ENCODE measurements at places on chromosomes 12 and 14. TPM values are rescaled to one million over a fixed set of nuclear protein-coding genes. Genes with fewer than 3 reads are reported as not detected.

DNA sequence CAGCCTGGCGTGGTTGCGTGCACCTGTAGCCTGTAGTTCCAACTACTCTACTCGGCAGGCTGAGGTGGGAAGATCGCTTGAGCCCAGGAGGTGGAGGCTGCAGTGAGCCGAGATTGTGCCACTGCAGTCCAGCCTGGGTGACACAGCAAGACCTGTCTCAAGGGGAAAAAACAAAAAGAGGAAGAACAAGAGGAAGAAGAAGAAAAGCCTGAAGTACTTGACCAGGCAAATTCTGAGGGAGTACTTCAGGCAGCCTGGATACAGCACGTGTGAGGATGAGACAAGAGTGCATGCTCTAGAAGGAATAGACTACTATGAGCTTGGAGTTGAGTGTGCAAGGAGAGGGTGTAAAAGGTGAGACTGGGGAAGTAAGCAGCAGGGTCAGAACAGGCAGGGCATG, 1.8 kb downstream of the GDF3 start:
- DNase-seq: no peak
- no peaks in the 10 kb centered on the region for H3K4me1 ChIP-seq
- no peak overlapping the region for H3K27ac ChIP-seq
- no peak overlapping the region for H3K4me3 ChIP-seq

- no peak for DNase-seq
- H3K27me3 ChIP-seq: peaks cover 4% of the 10 kb centered on the region
- H3K27ac ChIP-seq: no peak overlapping the region
- H3K36me3 ChIP-seq: no peaks in the 10 kb centered on the region
- H3K4me3 ChIP-seq: no peak overlapping the region
These were observed 35.5 kb upstream of the CSRP2 start for GRCh38 chr12:76914102-76914859.

Gene CMTM5
- total RNA-seq: not detected

DNA sequence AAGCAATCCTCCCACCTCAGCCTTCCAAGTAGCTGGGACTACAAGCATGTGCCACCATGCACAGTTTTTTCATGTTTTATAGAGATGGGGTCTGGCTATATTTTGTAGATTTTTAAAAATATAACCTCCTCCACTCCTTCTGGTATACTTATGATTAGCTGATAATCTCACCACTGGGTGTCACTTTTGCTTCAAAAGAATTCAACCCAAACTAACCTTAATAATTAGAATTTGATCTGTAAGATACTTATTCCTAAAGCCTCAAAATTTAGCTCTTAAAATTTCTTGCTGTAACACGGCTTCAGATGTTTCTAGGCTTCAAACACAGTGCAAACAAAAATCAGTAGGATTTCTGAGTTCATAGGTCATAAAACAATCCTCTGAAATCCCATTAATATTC, 130.3 kb downstream of the CEP83 start:
- no peak overlapping the region for H3K27ac ChIP-seq
- no peak for DNase-seq
- H3K4me1 ChIP-seq: no peaks in the 10 kb centered on the region
- H3K4me3 ChIP-seq: no peak overlapping the region
- peaks cover 26% of the 10 kb centered on the region for H3K36me3 ChIP-seq
- H3K27me3 ChIP-seq: no peaks in the 10 kb centered on the region

- H3K36me3 ChIP-seq: no peaks in the 10 kb centered on the region
- H3K27me3 ChIP-seq: no peaks in the 10 kb centered on the region
- H3K4me1 ChIP-seq: peaks cover 18% of the 10 kb centered on the region
- H3K4me3 ChIP-seq: peak overlapping the region; percentile 15
These were observed 2.3 kb upstream of the ANGEL1 start for GRCh38 chr14:76814726-76815645.

DNA sequence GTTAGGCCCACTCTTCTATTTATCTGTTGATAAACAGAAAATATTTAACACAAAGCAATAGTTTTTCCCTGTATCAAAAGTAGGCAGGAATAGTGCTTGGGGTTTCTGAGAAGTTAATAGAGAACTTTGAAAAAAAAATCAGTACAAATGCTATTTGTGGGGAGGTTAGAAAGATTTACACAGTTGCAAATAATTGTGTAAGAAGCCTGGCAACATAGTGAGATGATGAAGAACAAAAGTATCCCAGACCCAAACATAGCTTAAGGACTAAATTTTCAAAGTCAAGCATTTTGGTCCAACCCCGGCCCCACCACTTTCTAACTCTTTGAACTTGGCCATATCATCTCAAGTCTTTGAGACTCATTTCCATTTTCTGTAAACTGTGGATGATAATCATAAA, 687.5 kb upstream of the TMEM132C start:
- peaks cover 15% of the 10 kb centered on the region for H3K27me3 ChIP-seq
- H3K27ac ChIP-seq: no peak overlapping the region
- H3K4me1 ChIP-seq: no peaks in the 10 kb centered on the region

DNA sequence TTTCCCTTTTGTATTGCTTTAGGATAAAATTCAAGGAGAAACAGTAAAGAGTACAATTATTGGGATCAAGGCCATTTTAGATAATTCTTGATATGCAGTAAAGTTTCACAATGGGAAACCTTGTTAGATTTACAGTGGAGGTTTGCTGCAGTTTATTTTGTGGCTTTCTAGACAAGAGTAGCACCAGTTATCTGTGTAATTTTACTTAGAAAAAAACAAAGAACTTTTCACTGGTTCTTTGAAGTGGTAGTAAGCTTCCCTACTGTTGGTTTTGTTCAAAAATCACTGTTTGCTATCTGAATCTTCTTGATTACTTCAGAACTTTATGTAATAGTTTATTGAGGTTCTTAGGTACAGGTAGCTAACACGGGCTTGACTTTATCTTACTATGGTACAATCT, 42.0 kb downstream of the ADIPOR2 start:
- no peaks in the 10 kb centered on the region for H3K27me3 ChIP-seq
- H3K4me3 ChIP-seq: no peak overlapping the region
- DNase-seq: no peak
- peaks cover 23% of the 10 kb centered on the region for H3K36me3 ChIP-seq
- H3K4me1 ChIP-seq: no peaks in the 10 kb centered on the region

DNA sequence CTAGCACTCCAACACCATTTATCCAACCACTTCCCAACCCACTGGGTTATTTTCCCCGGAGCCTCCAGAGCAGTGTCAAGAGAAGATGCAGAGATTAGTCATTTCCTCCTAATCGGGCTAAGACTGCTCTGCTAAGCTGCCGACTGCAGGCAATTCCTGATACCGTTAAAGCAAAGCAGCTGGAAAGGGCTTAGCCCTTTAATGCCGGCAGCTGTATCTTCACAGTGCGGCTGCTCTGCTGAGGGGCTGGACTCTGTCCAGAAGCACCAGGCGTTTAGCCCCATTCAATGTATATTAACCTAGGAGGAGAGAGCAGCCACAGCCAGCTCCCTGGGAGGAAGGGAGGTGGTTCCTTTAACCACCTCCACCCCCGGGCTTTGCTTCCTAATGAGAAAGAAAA, 11.1 kb downstream of the AQP6 start:
- no peak for DNase-seq
- H3K4me1 ChIP-seq: peaks cover 58% of the 10 kb centered on the region
- no peak overlapping the region for H3K27ac ChIP-seq
- H3K4me3 ChIP-seq: peak overlapping the region; percentile 5

GRCh38 chr12:120358412-120359100, 10.4 kb downstream of the MSI1 start:
- DNase-seq: no peak
- no peaks in the 10 kb centered on the region for H3K27me3 ChIP-seq
- peak overlapping the region; percentile 34 for H3K27ac ChIP-seq
- H3K4me1 ChIP-seq: peaks cover 43% of the 10 kb centered on the region

- peaks cover 4% of the 10 kb centered on the region for H3K36me3 ChIP-seq
- no peak for DNase-seq
- peaks cover 37% of the 10 kb centered on the region for H3K4me1 ChIP-seq
- H3K27me3 ChIP-seq: no peaks in the 10 kb centered on the region
- H3K4me3 ChIP-seq: peak overlapping the region; percentile 100
These were observed 692 bp upstream of the COX14 start for GRCh38 chr12:50111395-50111692.

GRCh38 chr12:47828976-47829482, 9.3 kb upstream of the HDAC7 start:
- no peaks in the 10 kb centered on the region for H3K36me3 ChIP-seq
- DNase-seq: no peak
- peaks cover 26% of the 10 kb centered on the region for H3K4me1 ChIP-seq
- H3K4me3 ChIP-seq: peak overlapping the region; percentile 36
- no peaks in the 10 kb centered on the region for H3K27me3 ChIP-seq

DNA sequence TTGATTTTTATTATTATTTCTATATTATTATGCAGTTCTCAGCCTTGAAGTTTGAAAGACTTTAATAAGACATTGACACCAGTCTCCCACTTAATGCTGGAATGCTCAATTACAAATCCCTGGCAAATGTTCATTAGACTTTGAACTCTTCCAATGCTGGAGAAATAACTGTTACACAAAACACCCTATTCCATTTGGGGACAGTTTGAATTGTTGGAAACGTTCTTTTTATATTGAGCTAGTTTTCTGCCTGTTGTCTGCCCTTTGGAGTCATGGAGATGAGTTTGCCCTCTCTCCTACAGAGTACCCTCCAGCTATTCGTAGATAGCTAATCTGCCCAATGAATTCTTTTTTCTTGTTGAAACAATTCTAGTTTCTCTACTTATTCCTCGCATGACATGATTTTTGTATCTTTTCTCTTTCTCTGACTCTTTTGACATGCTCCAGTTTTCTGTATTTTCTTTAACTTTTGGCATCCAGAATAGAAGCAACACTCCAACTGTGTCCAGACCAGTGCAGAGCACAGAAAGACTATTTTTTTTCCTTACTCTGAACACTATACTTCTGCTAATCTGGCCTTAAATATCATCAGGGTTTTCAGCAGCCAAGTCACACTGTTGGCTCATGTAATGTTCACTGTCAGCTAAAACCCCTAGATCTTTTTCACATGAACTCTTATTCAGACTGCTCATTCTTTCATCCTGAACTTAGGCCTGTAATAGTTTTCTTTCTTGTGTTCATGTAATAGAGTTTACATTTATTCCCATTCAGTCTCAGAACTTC, 379.3 kb downstream of the RAD51B start:
- H3K36me3 ChIP-seq: peaks cover under 1% of the 10 kb centered on the region
- H3K4me1 ChIP-seq: peaks cover 34% of the 10 kb centered on the region
- H3K4me3 ChIP-seq: peak overlapping the region; percentile 1
- no peaks in the 10 kb centered on the region for H3K27me3 ChIP-seq

GRCh38 chr12:124578854-124579253, 11.4 kb upstream of the NCOR2 start:
- no peaks in the 10 kb centered on the region for H3K27me3 ChIP-seq
- no peak for DNase-seq

Gene TEX52
- not detected for total RNA-seq

Gene IRAK3
- 0.21 TPM for total RNA-seq

Gene NXPH4
- total RNA-seq: 15.1 TPM

Gene KSR2
- total RNA-seq: 2.0 TPM

DNA sequence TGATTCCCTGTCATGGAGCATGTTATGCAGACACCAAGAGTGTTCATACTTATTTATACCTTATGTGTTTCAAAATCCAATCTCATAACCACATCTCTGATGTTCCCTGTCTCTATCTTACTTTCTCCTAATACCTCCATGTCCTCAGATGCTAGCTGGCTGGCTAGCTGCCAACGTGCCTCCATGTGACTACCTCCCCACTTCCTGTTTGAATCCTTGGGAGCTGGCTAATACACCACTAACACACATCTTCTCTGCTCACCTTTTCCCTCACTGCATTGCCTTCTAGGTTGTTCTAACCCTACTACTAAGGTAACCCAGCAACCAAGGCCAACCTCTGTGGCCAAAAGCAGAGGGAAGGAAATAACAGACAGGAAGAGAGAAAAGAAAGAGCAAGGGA, 27.3 kb downstream of the TTC5 start:
- DNase-seq: no peak
- H3K27ac ChIP-seq: no peak overlapping the region
- no peak overlapping the region for H3K4me3 ChIP-seq
- no peaks in the 10 kb centered on the region for H3K4me1 ChIP-seq
- peaks cover 53% of the 10 kb centered on the region for H3K36me3 ChIP-seq

GRCh38 chr14:92144708-92145107, 22.9 kb downstream of the CPSF2 start:
- no peak for DNase-seq
- no peak overlapping the region for H3K4me3 ChIP-seq
- no peaks in the 10 kb centered on the region for H3K4me1 ChIP-seq
- H3K27me3 ChIP-seq: no peaks in the 10 kb centered on the region

DNA sequence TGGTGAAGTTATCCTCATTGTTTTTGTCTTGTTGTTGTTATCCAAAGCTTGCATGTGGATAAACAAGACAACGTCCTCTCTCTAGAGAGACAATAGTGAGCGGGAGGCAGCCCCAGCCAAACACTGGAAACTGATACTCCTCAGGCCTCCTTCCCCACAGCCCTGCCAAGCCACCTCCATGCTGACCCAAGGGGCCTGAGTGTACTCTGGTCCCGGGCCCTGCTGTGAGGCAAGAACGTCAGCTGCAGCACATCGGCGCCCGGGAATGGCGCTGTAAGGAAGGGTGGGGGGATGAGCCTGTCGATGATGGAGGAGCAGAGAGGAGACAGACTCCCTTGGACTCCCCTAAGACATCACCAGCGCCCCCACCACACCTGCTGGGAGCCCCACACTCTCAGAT, 83.6 kb downstream of the ANO2 start:
- peaks cover 4% of the 10 kb centered on the region for H3K36me3 ChIP-seq
- no peak overlapping the region for H3K4me3 ChIP-seq
- no peak for DNase-seq
- H3K27me3 ChIP-seq: peaks cover 34% of the 10 kb centered on the region
- H3K27ac ChIP-seq: no peak overlapping the region
- peaks cover 3% of the 10 kb centered on the region for H3K4me1 ChIP-seq

Gene OAS2
- total RNA-seq: 4.2 TPM

Gene AVPR1A
- 5.1 TPM for total RNA-seq

Gene POLE2
- 16.6 TPM for total RNA-seq

Gene OR6C2
- not detected for total RNA-seq

Gene PUS1
- total RNA-seq: 32.2 TPM

Gene PELI2
- total RNA-seq: 33.7 TPM

Gene SALL2
- 75.8 TPM for total RNA-seq

Gene TBC1D30
- total RNA-seq: 5.6 TPM

Gene ACADS
- total RNA-seq: 12.1 TPM

GRCh38 chr14:87873741-87874140, 119.2 kb downstream of the GALC start:
- no peak overlapping the region for H3K27ac ChIP-seq
- no peaks in the 10 kb centered on the region for H3K4me1 ChIP-seq
- H3K4me3 ChIP-seq: no peak overlapping the region
- H3K36me3 ChIP-seq: no peaks in the 10 kb centered on the region
- no peak for DNase-seq
- peaks cover 8% of the 10 kb centered on the region for H3K27me3 ChIP-seq

GRCh38 chr14:103881268-103882201, 34.2 kb upstream of the PPP1R13B start:
- H3K4me3 ChIP-seq: no peak overlapping the region
- H3K36me3 ChIP-seq: no peaks in the 10 kb centered on the region
- peaks cover 19% of the 10 kb centered on the region for H3K4me1 ChIP-seq
- H3K27me3 ChIP-seq: peaks cover 3% of the 10 kb centered on the region
- DNase-seq: no peak

Gene SPPL3
- total RNA-seq: 67.7 TPM

All from type B pancreatic cell (in vitro differentiated cells).